Upper lobe of right lung (tissue), 1 donor: ENCODE measurements at places on chromosomes 13 and 19.

DNA sequence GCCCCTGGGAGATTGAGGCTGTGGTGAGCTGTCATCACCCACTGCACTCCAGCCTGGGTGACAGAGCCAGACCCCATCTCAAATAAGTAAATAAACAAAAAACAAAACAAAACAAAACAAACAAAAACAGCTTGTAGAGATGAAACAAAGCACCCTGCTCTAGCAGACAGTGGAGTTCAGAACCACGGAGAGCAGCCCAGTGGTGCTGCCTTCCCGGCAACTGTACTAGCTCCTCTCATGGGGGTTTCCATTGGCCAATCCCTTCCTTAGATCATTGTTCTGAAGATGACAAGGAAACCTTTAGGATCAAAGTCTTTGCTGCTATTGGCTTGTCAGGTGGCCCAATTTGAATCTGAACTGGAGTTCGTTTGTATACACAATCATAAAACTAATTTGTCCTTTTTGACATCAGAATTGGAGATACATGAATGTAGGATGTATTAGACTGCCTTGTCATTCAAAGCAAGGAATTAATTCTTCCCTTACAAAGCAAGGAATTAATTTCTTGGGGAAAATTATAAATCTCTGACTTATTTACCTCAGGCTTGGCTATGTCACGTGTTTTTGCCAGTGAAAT, 19.7 kb upstream of the SYCN start:
- no peak for DNase-seq

- DNase-seq = peak; percentile 85
Observed at GRCh38 chr19:21474671-21475181, 30.7 kb upstream of the ZNF429 start.

DNA sequence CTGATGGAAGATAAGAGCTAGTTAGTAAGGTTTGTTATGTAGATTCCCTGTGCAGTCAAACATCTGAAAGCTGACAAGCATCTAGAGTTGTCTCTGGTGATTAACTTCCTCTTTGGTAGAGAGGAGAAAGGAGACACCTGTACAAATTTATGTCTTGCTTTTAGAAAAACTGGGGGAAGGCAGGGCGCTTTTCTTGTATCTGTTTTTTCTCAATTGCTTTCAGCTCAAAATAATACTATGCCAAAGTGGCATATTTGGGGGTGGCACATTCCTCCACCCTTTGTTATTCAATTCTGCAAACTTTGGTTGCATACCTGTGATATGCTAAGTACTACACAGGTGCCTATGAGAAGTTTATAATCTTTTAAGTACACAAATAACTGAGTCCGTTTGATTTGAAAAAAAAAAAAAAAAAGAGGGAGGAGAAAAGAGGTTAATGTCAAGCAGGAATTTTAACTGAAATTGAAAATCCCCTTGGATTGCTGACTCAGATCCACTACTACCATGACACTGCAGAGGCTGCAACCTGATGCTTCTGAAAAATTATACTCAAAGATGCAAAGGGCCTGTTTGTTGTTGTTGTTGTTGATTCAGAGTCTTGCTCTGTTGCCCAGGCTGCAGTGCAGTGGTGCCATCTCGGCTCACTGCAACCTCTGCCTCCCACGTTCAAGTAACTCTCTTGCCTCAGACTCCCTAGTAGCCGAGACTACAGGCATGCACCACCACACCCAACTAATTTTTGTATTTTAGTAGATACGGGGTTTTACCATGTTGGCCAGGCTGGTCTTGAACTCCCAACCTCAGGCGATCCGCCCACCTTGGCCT, 164.8 kb upstream of the NBEA start:
- no peak for DNase-seq

DNA sequence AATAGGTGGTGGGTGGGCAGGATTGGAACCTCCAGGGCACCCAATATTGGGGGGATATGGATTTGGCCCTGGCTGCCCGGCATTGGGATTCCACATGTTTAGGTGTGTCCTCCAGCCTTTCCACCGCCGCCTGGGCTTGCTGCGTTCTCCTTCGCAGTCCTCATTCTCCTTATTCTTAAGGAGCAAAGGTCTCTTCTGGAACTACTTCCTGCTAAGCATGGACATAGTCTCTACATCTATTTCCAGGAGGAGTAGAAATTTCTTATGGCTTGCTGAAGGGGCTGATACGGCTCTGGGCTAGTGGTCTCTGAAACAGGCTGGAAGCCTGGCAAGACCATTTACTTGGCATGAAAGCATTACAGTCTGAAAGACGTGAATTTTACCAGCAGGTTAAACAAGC, 9.2 kb upstream of the FCGBP start:
- DNase-seq = no peak
